Thoracic aorta (tissue), 2 donors: ENCODE measurements at places on chromosomes 16 and 17. TPM values are rescaled to one million over a fixed set of nuclear protein-coding genes. Genes with fewer than 3 reads are reported as not detected.

CLEC10A gene
- 5.8 TPM for total RNA-seq

ZNF821 gene
- 6.3 TPM for total RNA-seq

UMOD gene
- not detected for total RNA-seq

HEATR9 gene
- not detected for total RNA-seq

CCDC40 gene
- total RNA-seq = 6.5 TPM

RDM1 gene
- total RNA-seq = not detected

MYCBPAP gene
- total RNA-seq = 0.68 TPM

RGS11 gene
- total RNA-seq = 16.8 TPM

SLC13A2 gene
- total RNA-seq = not detected

SLC5A10 gene
- not detected for total RNA-seq

KRTAP9-4 gene
- total RNA-seq = not detected
